T-helper 17 cell (primary cell): ENCODE measurements at places on chromosomes 16 and 17. TPM values are rescaled to one million over a fixed set of nuclear protein-coding genes. Genes with fewer than 3 reads are reported as not detected.

DNA sequence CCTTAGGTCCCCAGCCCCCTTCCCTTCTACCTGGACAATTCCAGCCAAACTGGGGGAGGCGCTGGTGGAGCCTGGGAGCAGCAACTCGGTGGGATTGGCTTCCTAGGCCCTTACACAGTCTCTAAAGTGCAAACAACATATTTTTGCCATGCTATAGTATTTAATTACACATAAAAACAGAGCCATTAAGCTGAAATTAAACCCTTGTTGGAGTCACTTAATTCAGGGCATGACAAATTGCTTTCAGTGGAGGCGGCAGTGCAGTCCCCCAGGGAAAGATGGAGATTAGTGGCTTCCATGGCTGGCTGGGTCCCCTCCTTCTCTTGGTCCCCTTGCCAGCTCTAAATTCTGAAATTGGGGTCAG is 17.3 kb downstream of the IGFBP4 start:
- DNase-seq = no peak

The SERPINF2 gene
- total RNA-seq = 0.29 TPM

DNA sequence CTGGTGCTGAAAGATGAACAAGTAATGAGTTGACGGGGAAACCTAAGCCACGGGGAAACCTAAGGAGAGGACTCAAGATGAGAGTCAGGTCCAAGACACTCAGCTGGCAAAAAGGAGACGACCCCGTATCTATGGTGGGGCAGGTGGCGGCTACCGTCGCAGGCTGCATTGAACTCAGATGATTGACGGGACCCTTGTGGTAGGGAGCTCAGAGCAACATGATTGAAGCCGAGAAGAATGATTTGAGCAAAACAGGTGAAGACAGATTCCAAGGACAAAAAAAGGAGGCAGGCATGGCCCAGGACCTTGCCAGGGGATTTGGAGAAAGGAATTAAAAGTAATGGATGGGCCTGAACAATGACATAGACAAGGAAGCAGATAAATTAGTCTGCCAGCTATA is 7.5 kb upstream of the MYH3 start:
- no peak for DNase-seq

- peak; percentile 17 for DNase-seq
Observed at GRCh38 chr17:37488607-37489196, 989 bp upstream of the DUSP14 start.

DNA sequence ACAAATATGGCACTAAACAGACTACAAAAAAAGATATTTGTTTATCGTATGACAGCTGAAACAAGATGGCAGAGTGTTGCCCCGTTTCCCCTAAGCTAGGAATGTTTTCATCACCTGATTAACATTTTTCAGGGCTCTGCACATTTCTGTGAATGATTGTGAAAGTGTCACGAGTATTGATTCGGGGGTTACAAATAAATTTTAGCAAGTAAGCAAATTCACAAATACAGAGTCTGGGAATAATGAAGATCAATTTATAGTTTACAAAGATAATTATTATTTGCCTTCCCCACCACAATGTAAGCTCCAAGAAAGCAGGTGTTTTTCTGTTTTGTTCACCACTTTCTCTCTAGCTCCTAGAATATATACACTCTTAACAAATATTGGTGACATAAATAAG is 361.2 kb upstream of the ERCC4 start:
- no peak for DNase-seq

DNA sequence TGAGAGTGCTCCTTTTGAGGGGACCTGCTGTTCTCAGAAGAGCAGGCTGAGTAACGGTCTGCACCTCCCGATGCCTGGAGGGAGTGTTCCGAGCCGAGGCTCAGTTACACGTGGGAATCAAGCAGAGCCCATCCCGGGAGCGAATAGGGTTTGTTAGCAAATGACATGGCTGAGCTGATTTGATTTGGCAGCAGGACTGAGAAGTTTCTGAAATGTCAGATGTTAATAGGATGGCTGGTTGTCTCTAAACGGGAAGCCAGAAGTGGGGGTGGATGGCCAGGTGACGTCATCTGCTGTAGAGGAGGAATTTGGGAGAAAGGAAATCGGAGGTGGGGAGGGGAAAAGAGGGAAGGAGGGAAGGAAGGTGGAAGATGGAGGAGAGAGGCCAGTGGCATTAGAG is 128.0 kb downstream of the RAP1GAP2 start:
- DNase-seq = no peak

The TBC1D3E gene
- not detected for total RNA-seq

DNA sequence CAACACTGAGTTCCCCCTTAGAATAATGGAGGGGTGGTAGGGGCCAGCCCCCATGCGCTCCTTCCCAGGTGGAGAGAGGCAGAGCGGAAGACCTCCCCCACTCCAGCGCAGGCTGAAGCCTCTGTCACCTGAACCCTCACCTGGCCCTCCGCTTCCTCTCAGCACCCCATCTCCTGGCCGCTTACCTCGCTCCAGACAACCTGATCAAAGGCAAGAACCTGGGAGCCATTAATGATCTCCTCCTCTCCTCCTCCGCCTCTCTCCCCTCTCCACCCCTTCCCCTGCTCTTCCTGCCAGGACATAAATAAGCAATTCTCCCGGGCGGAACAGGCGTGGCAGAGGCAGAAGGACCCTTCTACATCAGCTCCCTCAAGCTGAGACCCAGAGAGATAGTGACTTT is 110.2 kb upstream of the LHX1 start:
- DNase-seq = no peak

DNA sequence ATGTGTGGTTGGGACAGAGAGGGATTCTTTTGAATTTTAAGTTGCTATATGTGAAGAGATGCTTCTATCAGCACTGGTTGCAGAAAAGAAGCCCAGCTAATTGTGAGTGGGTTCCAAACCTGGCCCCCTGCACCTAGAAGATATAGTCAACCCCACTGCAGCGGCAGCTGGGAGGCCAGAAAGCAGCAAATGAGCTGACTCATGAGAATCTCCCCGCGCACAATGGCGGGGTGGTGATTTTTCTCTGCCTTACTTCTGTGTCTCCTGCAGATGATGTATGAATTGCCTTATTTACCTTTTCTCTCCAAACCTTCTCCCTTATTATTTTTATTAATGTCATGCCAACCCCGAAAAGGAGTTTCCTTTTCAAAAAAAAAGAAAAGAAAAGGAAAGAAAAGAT is 89.7 kb downstream of the MAF start:
- no peak for DNase-seq
